ENCODE measurements at places on chromosomes 4 and X.
A peak's percentile ranks its signal among the peaks of the same experiment; 100 is the strongest.

DNA sequence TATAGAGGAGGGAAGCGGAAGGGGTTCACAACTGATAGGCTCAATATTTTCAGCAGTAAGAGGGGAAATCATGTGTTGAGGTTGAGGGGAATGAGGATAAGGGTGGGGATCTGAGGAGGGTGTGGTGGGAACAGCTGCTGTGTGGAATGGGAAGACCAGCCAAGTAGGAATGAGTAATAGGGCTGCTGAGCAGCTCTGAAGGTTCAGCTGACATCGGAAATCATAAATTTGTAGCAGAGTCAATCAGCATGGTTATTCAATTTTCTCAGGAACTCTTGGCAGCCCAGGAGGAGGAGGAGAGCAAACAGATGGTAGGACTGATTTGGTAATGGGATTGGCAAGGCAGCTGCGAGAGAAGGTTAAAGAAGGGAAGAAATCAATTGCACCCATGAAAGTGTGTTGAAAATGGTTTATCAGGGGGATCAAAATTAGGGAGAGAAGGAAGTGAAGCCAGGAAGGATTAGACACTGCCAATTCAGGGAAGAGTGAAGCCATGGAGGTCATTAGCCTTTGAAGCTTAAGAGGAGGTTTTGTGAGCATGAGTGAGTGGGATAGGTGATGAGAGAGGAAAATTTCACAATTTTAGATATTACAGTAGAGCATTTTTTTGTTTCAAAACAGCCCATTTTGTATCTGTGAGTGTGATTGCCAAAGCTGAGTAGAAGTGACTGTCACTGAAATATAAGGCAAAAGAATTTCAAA lies 82.6 kb downstream of the PCDH7 start:
- DNase-seq, result no peak

GRCh38 chr4:139704915-139705485 lies 39.4 kb downstream of the MGST2 start:
- no peak for DNase-seq

GRCh38 chrX:52933976-52934703 lies 24.2 kb downstream of the FAM156A start:
- DNase-seq, result no peak

GRCh38 chrX:47198026-47198686 lies 4.5 kb downstream of the UBA1 start:
- no peak for DNase-seq

- no peak for DNase-seq
Measured at GRCh38 chr4:186845137-186845842, 121.6 kb upstream of the FAT1 start.

DNA sequence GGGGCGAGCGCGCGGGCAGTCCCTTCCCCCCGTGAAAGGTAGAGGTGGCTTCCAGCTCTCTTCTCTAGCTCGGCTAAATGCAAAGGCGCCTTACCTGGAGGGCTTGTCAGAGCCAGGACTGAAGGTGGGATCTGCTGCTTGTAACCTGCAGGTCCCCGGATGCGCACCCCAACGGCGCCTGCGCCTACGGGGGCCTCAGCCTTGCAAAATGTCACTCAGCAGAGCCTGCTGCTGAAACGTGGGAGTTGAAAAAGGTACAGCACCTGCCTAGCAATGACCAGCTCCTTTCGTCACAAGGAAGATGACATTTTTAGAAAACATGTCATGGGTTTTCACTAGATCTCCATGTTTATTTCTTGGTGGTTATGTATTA lies 583 bp downstream of the ABHD18 start:
- peak; percentile 80 for DNase-seq

DNA sequence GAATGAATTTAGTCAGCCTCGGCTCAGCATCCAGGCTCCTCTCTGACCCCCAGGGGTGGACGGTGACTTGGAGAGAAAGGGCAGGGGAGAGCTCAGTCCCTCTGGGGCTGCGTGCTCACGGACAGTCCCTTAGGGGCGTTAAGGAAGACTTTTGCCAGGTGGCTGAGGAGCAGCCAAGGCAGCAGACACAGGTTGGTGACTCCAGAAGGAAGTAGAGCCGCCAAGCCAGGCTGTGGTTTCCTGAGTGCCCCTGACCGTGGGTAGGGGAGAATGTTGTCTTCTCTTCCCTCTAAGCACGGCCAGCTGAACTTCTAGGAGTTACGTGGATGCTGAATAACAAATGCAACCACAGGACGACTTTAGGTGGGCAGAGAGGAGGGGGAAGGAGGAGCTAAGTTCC lies 91.0 kb upstream of the MTM1 start:
- no peak for DNase-seq

DNA sequence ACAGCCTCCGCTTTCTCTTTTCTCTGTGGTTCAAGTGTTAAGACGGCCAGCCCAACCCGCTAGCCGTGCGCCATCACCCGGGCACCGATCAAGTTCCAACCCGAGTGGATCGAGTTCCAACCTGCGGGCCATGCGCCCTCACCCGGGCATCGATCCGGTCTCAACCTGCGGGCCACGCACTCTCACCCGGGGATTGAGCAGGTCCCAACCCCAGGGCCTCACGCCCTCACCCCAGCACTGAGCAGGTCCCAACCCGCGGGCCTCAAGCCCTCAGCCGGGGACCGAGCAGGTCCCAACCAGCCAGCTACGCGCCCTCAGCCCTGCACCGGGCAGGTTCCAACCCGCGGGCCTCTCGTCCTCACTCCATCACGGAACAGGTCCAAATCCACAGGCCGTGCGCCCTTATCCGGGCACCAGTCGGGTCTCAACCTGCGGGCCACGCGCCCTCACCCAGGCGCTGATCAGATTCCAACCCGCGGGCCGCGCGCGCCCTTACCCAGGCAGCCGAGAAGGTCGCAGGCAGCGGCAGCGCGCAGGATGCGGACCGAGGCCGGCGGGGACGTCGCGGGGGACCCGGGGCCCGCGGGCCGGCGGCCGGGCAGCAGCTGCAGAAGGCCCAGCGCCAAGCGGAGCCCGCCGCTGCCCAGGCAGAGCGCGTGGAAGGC lies 443 bp downstream of the GPR143 start:
- DNase-seq, result no peak

- DNase-seq, result peak; percentile 50
Measured at GRCh38 chrX:55907968-55908607, 190.5 kb downstream of the RRAGB start.

GRCh38 chrX:129071390-129071789 lies 451.9 kb downstream of the SMARCA1 start:
- DNase-seq, result no peak

- no peak for DNase-seq
Measured at GRCh38 chr4:183609151-183609550, 49.8 kb downstream of the RWDD4 start.

DNA sequence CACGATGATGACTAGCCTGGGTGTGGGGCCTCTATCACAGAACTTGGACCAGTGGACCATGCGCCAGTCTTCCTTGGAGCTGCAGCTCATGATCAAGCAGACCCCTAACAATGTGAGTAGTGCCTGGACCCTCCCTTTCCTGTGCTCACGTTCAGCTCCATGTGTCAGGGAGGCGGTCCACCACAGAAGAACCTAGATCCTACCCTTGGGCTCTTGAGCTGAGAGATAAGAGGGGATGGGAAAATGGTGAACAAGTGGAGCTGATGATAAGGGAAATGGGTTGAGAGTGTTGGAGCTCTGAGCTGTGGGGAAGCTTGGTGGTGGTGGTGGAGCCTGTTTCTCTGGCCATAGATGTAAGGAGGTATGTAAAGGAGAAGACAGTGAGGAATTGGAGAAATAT lies 13.1 kb downstream of the MED12 start:
- no peak for DNase-seq

- no peak for DNase-seq
Measured at GRCh38 chr4:124144238-124144654, 568.3 kb downstream of the ANKRD50 start.

DNA sequence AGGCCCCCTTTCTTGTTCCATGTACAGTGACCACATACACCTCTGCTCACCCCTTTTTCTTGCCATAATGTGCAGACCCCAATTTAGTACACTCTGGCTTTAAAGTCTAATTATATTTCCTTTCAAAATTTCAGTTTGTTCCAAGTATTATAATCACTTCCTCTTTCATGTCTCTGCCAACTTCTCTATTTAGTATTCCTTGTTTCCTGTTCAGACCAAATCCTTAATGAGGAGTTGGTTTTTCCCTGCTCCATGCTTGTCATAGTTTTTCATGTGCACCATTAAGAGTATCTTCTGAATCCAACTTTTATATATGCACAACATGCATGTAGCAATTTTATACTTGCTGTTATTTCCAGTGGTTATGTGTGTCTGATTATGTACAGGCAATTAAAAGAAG lies 32.3 kb downstream of the USP53 start:
- no peak for DNase-seq

DNA sequence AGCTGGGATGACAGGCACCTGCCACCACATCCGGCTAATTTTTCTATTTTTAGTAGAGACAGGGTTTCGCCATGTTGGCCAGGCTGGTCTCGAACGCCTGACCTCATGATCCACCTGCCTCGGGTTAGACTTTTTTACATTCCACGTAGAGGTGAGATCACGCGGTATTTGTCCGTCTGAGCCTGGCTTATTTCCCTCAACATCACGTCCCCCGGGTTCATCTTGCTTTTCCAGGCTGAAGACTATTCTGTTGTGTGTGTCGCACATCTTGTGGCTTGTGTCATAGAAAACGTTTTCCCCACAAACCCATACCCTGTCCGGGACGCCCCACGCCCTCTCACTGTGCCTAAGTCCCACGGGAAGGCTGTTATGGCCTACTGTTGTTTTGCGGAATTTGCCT lies 185.3 kb downstream of the CRLF2 start:
- no peak for DNase-seq

DNA sequence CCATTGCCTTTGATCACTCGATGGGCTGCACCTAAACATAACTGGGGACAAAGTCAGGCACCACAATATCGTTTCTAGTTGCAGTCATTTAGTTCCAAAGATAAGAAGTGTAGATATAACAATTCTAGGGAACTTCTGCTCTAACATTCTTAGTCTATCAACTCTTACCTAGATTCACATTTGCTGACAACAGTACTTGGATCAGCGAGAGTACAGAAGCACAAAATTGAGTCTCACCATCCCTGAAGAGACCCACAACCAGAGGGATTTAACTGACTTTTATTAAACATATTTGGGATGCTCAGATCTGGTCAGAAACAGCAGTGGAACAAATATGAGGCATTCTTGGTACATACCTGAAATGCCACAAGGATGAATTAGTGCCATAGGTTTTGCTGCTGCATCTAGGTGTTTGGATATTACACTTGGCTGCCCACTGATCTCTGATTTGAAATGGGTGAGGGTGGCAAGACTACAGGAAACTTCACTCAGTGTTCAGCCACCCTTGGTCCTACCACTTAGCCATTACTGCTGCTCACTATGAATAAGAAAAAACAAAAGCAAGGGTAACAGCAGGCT lies 28.9 kb upstream of the HUWE1 start:
- no peak for DNase-seq

- DNase-seq, result no peak
Measured at GRCh38 chr4:23613782-23614181, 276.1 kb downstream of the PPARGC1A start.

DNA sequence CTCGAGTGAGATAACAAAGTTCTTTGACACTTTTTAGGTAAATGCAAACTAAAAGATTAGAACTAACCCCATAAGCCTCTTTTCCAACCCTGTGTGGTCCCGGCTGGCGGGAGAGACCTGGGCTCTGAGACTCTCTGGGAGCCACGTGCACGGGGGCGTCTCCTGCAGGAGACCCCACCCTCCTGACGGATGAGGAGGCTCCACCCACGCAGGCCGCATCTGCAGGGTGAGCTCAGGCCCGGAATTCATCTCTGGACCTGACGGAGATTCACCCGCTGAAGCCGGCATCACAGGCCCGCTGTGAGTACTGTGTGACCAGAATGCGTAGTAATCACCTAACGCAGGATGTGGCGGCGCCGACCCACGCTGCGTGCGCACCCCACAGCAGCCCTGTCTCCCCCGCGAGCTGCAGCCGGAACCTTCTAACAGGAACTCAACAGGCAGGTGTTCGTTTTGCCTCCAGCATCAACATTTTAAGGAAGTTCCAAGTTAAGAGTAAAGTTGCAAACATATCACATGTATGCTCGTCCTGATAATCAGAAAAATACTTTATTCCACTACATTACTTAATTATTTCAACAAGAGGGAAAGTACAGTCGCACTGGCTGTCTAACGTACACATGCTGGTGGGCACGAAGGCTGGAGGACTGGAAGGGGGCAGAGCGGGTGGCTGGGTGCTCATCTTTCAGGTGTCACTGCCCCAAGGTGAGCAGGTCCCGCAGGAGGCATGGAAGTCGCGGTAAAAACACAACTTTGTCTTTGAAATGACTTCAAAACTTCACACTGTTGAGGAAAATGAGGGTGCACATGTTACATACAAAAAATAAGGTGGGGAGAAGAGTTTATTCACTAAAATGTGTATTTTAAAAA lies 44.5 kb downstream of the FGFRL1 start:
- DNase-seq, result peak; percentile 91

- peak; percentile 80 for DNase-seq
Measured at GRCh38 chrX:153953342-153953830, 8.9 kb upstream of the RENBP start.

DNA sequence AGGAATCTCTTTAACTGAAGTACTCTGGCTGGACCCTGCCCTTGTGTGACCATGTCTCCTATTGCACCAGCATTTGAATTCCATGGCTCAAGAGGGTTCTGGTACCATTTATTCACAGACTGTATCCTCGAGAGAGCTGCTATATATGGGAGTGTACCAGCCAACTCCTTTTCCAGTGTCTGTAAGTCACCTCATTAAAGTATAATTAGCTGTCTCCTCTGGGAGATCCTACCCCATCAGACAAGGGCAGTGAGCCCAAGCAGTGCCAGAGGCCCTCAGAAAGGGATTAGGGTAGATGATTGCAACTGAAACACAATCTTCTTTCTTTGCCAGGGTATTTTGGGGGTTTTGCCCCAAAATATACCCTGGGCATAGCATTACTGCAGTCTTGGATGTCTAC lies 31.6 kb downstream of the GNL3L start:
- no peak for DNase-seq

GRCh38 chr4:20318909-20319277 lies 67.2 kb downstream of the SLIT2 start:
- no peak for DNase-seq

- DNase-seq, result no peak
Measured at GRCh38 chr4:78642934-78643333, 91.4 kb downstream of the ANXA3 start.

GRCh38 chr4:8644966-8645752 lies 52.6 kb downstream of the CPZ start:
- DNase-seq, result no peak

DNA sequence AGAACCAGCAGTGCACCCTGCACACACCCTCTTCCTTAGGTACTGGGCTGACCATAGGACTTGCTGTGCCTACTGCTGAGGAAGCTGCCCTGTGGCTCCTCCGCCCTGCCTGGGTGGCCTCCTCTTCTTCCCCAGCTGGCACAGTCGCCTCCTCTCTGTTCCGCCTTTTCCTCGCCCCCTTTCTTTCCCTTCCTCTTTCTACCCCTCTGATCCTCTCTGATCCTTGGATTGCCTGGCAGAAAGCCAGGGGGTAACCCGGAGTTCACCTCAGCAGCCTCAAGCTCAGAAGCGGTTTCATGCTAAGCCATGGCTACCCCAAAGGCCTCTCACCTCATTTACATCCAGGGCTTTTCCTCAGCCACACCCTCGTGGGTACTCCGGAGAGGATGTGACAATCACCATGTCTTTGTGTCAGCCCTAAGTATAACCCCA lies 136.2 kb downstream of the SMIM20 start:
- DNase-seq, result no peak

GRCh38 chr4:170398218-170398617 lies 308.5 kb upstream of the AADAT start:
- DNase-seq, result no peak

- DNase-seq, result no peak
Measured at GRCh38 chrX:154025230-154025629, 5.5 kb upstream of the IRAK1 start.

All from naive thymus-derived CD4-positive, alpha-beta T cell (primary cell).